Spinal cord (tissue), 10 donors: ENCODE measurements at places on chromosomes 5 and 9.

- no peak for DNase-seq
Observed at GRCh38 chr9:16029796-16030363, 477.0 kb downstream of the CCDC171 start.

DNA sequence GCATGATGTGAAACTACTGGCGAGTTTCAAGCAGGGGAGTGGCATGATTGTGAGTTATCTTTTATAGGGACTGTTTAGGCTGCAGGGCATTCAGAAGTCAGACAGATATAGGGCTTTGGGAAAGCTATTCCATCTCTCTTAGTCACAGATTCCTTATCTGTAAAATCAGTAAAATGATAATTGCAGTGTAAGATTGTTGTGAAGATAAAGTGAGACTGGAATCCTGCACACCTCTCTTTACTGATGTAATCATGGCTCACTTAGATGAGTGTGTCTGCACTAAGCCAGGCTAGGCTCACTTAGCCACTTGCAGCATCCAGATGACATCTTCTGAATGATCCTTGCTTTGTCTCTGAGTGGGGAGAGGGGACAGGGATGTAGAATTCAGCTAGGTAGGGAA, 81.8 kb upstream of the MAMDC2 start:
- DNase-seq = no peak

- DNase-seq = no peak
Observed at GRCh38 chr9:31137176-31138160, 1247.0 kb upstream of the ACO1 start.

GRCh38 chr5:90135779-90136378, 273.7 kb downstream of the CETN3 start:
- no peak for DNase-seq

DNA sequence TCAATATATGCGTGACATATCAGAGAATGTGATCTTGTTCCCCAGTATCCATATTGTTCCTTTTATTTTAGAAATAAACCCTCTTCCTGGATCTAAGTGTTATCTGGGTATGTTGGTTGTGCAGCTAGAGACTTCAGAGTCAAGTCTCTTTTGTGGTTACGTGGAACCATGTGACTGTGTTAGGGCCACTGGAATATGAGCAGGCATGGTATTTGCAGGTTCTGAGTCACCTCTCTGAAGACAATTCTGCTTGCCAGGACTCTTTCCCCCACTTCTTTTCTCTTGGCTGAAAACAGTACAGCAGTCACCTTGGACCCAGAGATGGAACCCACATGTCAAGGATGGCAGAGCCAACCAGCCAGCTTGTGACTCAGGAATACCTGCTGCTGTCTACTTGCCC, 59.7 kb downstream of the ATP10B start:
- no peak for DNase-seq

GRCh38 chr5:76341651-76342334, 61.3 kb upstream of the IQGAP2 start:
- no peak for DNase-seq

GRCh38 chr9:93304574-93305496, 120.9 kb downstream of the WNK2 start:
- DNase-seq = peak; percentile 56

- DNase-seq = peak; percentile 92
Observed at GRCh38 chr5:59768152-59769040, 125.1 kb downstream of the PDE4D start.

DNA sequence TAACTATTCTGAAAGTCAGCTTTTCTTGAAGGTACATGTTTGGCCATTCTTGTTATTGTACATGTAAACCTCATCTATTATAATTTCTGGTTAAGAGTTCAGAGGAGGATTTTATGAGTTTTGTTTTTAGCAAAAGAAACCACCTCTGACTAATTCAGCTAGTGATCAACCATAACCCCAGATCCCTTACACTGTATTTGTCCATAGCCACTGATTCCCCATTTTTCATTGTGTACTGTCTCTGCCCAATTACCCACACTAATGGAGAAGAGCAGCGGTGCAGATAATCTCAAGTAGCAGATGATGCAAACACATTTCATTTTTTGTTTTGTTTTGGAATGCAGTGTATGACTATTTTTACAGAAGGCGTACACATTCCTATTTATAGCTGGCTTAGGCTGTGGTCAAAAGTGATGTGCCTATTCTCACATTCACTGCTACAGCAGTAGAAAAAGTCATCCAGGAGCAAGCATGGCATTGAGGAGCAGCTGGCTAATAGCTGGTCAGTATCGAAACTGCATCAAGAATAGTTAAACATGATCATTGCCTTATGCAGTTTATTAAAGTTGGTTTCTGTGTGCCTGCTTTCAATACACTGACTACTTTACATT, 988.3 kb downstream of the DTWD2 start:
- DNase-seq = no peak

DNA sequence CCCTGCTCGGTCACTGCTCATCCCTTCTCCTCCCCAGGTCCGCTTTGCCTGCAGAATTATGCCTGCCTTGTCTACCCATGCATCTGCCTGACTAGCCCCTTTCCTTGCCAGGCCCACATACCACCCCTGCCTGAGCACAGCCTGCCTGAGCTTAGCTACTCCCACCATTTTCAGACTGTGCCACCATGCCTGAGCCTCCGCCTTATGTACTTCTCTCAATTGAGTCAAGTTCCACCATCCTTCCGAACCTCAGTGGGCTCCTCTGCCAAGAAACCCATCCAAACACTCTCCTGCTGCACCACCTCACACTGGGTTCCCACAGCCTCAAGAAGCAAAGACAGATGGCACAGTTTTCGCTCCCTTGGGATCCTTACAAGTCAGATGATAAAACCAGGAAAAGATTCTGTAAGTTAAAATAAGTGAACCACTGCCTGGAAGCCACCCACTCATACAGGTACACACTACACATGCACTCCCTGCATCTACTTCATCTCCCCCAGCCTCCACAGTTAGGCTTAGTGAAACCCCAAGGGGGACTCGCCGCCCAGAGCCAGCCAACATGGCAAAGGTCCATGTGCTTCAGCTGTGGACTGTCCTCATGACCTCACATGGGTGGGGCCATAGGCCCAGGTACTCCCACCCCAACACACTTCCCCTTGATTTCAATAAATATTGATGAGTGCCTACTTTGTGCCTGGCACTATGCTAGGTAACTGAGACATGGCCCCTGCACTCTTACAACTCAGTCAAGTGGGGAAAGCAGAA, 23.1 kb downstream of the P4HA2 start:
- DNase-seq = no peak

DNA sequence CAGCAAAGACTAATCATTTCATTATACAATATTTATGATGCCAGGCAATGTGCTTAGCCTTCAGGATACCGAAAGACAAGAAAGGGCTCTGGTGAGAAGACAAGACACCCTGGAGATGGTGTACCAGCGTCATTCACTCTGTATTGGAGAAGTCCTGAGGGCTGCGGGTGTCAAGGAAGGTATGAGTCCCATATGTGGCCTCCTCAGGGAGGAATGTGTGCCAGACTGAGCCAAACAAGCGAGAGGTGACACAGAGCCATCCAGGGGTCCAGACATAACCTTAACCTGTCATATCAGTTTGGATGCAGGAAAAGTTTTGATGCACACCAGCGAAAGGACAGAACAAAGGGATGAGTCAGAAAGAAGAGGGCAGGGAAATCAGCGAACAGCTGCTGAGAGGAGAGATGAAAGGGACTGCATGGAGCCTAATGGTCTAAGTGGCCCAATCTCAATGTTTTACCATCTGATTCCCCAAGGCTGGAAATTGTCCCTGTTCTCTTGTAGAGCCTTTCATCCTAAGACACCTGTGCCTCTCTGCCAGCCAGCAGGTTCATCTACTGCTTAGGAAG, 38.9 kb downstream of the ADRA1B start:
- no peak for DNase-seq

DNA sequence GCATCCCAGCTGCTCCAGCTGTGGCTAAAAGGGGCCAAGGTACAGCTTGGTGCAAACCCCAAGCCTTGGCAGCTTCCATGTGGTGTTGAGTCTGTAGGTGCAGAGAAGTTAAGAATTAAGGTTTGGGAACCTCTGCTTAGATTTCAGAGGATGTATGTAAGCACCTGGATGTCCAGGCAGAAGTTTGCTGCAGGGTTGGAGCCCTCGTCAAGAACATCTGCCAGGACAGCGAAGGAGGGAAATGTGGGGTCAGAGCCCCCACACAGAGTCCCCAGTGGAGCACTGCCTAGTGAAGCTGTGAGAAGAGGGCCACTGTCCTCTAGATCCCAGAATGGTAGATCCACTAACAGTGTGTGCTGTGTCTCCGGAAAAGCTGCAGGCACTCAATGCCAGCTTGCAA, 236.2 kb upstream of the ADRA1B start:
- no peak for DNase-seq

DNA sequence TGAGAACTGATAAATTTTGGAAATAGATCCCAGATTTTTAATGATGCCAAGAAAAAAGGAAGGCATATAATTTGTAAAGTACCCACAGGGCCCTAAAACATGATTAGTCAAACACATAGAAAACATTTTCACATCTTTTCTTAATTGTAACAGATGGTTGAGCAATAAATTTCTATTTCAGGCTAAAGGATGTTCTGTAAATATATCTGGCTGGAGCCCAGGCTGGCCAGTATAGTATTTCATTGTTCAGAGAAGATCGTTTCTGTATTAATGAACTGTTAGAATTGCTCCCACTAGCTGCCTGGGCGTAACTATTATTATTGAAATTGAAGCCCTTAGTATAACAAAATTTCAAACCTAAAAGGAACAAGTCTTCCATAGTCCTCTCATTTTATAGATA, 105.3 kb upstream of the SMC2 start:
- no peak for DNase-seq

- peak; percentile 97 for DNase-seq
Observed at GRCh38 chr5:58827463-58827862, 244.6 kb downstream of the RAB3C start.

DNA sequence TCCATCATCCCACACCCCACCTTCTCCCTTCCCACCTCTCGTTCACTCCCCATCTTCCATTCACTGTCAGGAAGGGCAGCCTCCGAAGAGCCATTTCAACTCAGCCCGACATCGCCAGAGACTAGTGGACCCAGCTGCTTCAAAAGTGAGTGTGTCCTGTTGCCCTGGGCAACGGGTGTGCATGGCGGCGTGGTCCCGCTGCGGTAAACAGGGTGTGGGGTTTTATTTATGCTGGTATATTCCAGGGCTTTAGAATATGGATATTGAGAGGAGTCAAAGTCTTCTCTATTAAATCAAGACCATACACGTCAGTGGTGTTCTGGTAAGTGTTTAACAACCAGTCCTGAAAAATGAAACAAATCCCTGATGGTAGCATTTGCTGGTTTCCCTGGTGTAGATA, 274.5 kb downstream of the MAST4 start:
- DNase-seq = no peak

- no peak for DNase-seq
Observed at GRCh38 chr5:143331956-143332355, 71.5 kb downstream of the NR3C1 start.

- DNase-seq = no peak
Observed at GRCh38 chr5:128637031-128637430, 99.0 kb upstream of the FBN2 start.

DNA sequence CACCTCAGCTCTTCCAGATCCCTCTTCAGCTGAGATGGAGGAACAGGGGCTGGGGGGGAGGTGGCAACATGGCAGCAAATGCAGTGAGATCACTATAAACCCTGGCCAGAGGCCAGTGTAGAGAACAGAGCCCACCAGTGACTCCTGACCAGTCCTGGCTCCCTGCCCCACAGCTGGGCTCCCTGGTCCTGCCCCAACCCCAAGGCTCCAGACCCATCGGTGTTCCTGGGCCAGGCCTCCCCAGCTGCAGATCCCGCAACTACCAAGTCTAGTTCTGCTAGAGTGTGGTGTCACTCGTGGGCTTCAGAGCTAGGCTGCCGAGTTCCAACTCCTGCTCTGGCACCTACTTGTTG, 16.8 kb downstream of the AKNA start:
- no peak for DNase-seq

GRCh38 chr5:51567636-51568035, 184.4 kb downstream of the ISL1 start:
- DNase-seq = no peak

DNA sequence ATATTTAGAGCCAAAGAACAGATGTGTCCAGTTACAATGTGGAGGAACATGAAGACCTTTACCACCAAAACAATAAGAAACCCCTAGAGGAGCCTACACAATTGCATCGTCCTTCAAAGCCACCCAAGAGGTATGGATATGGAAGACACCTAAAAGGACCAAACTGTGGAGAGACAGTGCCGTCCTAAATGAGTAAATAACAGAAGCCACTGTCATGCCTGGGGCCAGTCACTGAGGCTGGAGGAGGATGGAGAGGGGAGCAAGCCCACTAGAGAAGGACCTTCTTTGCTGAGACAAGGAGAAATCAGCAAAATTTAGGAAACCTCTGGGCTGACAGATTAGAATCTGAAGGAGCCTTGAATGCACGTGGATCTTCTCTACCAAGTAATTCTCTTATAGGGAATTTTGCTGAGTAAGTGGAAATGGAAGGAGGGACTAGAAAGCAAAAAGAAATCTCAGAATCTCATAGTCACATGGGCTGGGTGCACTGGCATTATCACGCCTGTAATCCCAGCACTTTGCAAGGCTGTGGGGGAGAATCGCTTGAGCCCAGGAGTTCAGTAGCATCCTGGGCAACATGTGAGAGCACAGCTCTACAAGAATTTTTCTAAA, 27.6 kb downstream of the PLEKHG4B start:
- DNase-seq = no peak

GRCh38 chr9:33868440-33868973, 51.5 kb downstream of the UBE2R2 start:
- no peak for DNase-seq

GRCh38 chr5:179792612-179793467, 946 bp upstream of the LTC4S start:
- DNase-seq = no peak

DNA sequence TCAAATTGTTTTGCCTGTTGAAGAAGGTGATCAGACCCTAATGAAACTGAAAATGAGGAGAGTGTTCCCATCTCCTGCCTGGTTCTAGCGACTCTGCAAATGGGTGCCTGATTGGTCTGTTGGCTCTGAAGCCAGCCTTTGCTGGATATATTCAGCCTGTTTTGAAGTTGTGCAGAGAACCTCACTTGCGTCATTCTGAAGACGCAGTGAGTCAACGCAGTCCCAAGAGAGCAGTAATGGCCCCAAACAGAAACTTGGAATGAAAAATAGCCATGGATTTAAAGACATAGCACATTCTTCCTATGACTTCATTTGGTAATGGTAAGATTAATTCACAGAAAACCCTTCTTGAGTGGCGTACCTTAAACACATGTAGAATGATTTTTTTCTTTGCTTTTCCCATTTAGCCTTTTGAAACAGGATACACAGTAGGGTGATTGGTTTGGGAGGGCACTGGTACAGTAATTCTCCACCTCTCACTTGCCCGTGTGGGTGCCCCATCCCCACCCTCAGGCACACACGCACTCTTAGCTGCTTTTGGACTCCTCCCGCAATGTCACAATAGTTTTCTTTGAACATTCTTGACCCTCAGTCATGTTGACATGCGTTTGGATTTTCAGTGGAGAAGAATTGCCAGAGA, 54.1 kb upstream of the ABL1 start:
- DNase-seq = no peak
